A549 treated with GW870086 at 1 μM for 4 hours (cell line): ENCODE measurements at places on chromosomes 2 and 18. TPM values are rescaled to one million over a fixed set of nuclear protein-coding genes. Genes with fewer than 3 reads are reported as not detected.

TOGARAM2 gene
- total RNA-seq: 0.09 to 0.28 TPM (median 0.19 TPM) in 5 replicates

DSEL gene
- 0.31 to 0.42 TPM (median 0.39 TPM) in 5 replicates for total RNA-seq

GRB14 gene
- total RNA-seq: 6.2 to 8.4 TPM (median 6.8 TPM) in 5 replicates

SIX3 gene
- total RNA-seq: 0.39 to 0.73 TPM (median 0.71 TPM) in 5 replicates

SP5 gene
- not detected in 5 replicates for total RNA-seq

IRS1 gene
- 10.5 to 15.2 TPM (median 12.6 TPM) in 5 replicates for total RNA-seq

MREG gene
- 4.9 to 5.8 TPM (median 5.3 TPM) in 5 replicates for total RNA-seq

ADD2 gene
- total RNA-seq: 18.8 to 27.9 TPM (median 24.0 TPM) in 5 replicates

ATIC gene
- 209 to 223 TPM (median 214 TPM) in 5 replicates for total RNA-seq

ZSWIM2 gene
- total RNA-seq: not detected in 5 replicates

DPY30 gene
- total RNA-seq: 106 to 122 TPM (median 112 TPM) in 5 replicates

AFG3L2 gene
- 35.4 to 46.2 TPM (median 37.9 TPM) in 5 replicates for total RNA-seq

SPR gene
- total RNA-seq: 92.9 to 144 TPM (median 130 TPM) in 5 replicates

PLB1 gene
- 0.99 to 1.8 TPM (median 1.6 TPM) in 5 replicates for total RNA-seq

GPR75 gene
- total RNA-seq: 1.4 to 1.7 TPM (median 1.5 TPM) in 5 replicates

TANC1 gene
- 6.9 to 10.4 TPM (median 9.8 TPM) in 5 replicates for total RNA-seq

SAG gene
- total RNA-seq: 0.02 TPM in 1 of 5 replicates, not detected in the others

ARHGAP25 gene
- 0.10 to 0.19 TPM (median 0.14 TPM) in 5 replicates for total RNA-seq

LOXHD1 gene
- total RNA-seq: not detected in 5 replicates

CD8A gene
- total RNA-seq: 0.21 to 0.34 TPM (median 0.24 TPM) in 5 replicates

SEH1L gene
- total RNA-seq: 25.0 to 28.0 TPM (median 27.4 TPM) in 5 replicates

TCF7L1 gene
- 7.7 to 9.9 TPM (median 8.5 TPM) in 5 replicates for total RNA-seq

C2orf66 gene
- total RNA-seq: 0.12 TPM in 1 of 5 replicates, not detected in the others

ZNF521 gene
- not detected in 5 replicates for total RNA-seq

RIOK3 gene
- total RNA-seq: 26.6 to 37.5 TPM (median 31.0 TPM) in 5 replicates

SPC25 gene
- 17.5 to 23.6 TPM (median 19.1 TPM) in 5 replicates for total RNA-seq

RGPD3 gene
- 0.07 to 0.14 TPM (median 0.13 TPM) in 5 replicates for total RNA-seq

CYS1 gene
- 1.2 to 1.5 TPM (median 1.3 TPM) in 5 replicates for total RNA-seq

CAPN14 gene
- total RNA-seq: 0.05 TPM in 1 of 5 replicates, not detected in the others

CD28 gene
- total RNA-seq: not detected in 5 replicates

GKN1 gene
- 0.56 to 0.72 TPM (median 0.57 TPM) in 4 of 5 replicates, not detected in the other for total RNA-seq

NTSR2 gene
- not detected in 5 replicates for total RNA-seq

NETO1 gene
- not detected in 5 replicates for total RNA-seq

FAM110C gene
- 0.13 to 0.71 TPM (median 0.23 TPM) in 5 replicates for total RNA-seq

ANO7 gene
- 1.5 to 2.3 TPM (median 1.7 TPM) in 5 replicates for total RNA-seq

CROCC2 gene
- not detected in 5 replicates for total RNA-seq

HES6 gene
- 11.0 to 14.8 TPM (median 13.8 TPM) in 5 replicates for total RNA-seq

MPHOSPH10 gene
- 37.3 to 44.6 TPM (median 40.5 TPM) in 5 replicates for total RNA-seq

TLX2 gene
- 0.19 to 0.36 TPM (median 0.28 TPM) in 5 replicates for total RNA-seq

ADAM23 gene
- 5.5 to 9.9 TPM (median 9.5 TPM) in 5 replicates for total RNA-seq
